ENCODE measurements at places on chromosomes 2 and 18. TPM values are rescaled to one million over a fixed set of nuclear protein-coding genes. Genes with fewer than 3 reads are reported as not detected.

The SPAST gene
- total RNA-seq = 14.1 TPM

The PLCD4 gene
- 5.1 TPM for total RNA-seq

The RAB6C gene
- 0.42 TPM for total RNA-seq

The CHRNG gene
- total RNA-seq = not detected

The ANKRD62 gene
- total RNA-seq = not detected

The LBX2 gene
- total RNA-seq = 1.7 TPM

The TBC1D8 gene
- total RNA-seq = 22.0 TPM

The SLC66A3 gene
- 61.2 TPM for total RNA-seq

The HOXD4 gene
- 2.9 TPM for total RNA-seq

- no peak for DNase-seq
- H3K4me3 ChIP-seq = no peak overlapping the region
- no peaks in the 10 kb centered on the region for H3K4me1 ChIP-seq
- H3K27me3 ChIP-seq = no peaks in the 10 kb centered on the region
- H3K27ac ChIP-seq = no peak overlapping the region
These were observed 43.3 kb upstream of the FN1 start for GRCh38 chr2:215479121-215479520.

DNA sequence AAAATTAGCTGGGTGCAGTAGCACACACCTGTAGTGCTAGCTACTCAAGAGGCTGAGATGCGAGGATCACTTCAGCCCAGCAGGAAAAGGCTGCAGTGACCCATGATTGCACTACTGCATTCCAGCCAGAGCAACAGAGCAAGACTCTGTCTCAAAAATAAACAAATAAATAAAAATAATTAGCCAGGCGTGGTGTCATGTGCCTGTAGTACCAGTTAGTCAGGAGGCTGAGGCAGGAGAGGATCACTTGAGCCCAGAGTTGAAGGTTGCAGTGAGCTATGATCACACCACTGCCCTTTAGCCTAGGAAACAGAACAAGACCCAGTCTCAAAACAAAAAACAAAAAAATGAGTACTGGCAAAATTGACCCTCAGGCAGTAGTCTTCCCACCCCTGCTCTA, 61.9 kb upstream of the PPP1CB start:
- no peaks in the 10 kb centered on the region for H3K27me3 ChIP-seq
- H3K27ac ChIP-seq = no peak overlapping the region
- no peaks in the 10 kb centered on the region for H3K36me3 ChIP-seq
- peaks cover 24% of the 10 kb centered on the region for H3K4me1 ChIP-seq
- DNase-seq = no peak
- no peak overlapping the region for H3K4me3 ChIP-seq

- H3K36me3 ChIP-seq = no peaks in the 10 kb centered on the region
- no peak for DNase-seq
- H3K4me1 ChIP-seq = peaks cover 12% of the 10 kb centered on the region
- H3K27me3 ChIP-seq = no peaks in the 10 kb centered on the region
- H3K27ac ChIP-seq = no peak overlapping the region
These were observed 99.3 kb upstream of the FZD5 start for GRCh38 chr2:207868855-207869596.

DNA sequence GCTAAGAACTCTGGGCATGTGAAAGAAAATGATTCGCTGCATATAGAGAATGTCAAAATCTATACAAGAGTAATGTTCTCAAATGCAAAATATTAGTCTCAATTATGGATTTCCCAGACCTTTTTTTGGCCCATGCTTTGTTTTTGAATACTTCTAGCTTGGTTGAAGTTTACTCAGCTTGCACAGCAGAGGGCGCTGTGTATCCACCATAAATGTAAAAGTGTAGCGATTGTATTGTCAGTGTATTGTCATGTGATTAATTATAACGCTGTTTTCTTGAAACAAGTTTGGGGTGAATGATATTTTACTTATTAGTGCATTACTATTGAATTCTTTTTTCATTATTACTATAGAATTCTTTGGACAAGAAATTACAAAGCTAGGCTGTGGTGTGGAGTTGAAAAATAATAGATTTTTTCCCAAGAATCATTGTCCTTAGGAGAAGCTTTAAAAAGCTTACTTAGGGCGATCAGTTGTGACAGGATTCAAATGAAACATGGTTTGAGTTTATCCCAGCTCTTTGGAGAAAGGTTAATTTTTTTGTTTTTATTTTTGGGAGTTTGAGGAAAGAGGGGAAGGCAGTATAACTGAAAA, 98.3 kb downstream of the PIK3C3 start:
- H3K27me3 ChIP-seq = no peaks in the 10 kb centered on the region
- no peaks in the 10 kb centered on the region for H3K4me1 ChIP-seq
- no peak overlapping the region for H3K4me3 ChIP-seq
- no peak for DNase-seq

- peaks cover 10% of the 10 kb centered on the region for H3K27me3 ChIP-seq
- H3K27ac ChIP-seq = no peak overlapping the region
- H3K4me1 ChIP-seq = peaks cover 42% of the 10 kb centered on the region
- H3K36me3 ChIP-seq = no peaks in the 10 kb centered on the region
These were observed 1.4 kb upstream of the IHH start for GRCh38 chr2:219062081-219062480.

- no peaks in the 10 kb centered on the region for H3K4me1 ChIP-seq
- H3K4me3 ChIP-seq = no peak overlapping the region
- H3K27ac ChIP-seq = no peak overlapping the region
- DNase-seq = no peak
These were observed 633.0 kb upstream of the TMEFF2 start for GRCh38 chr2:192827735-192828134.

DNA sequence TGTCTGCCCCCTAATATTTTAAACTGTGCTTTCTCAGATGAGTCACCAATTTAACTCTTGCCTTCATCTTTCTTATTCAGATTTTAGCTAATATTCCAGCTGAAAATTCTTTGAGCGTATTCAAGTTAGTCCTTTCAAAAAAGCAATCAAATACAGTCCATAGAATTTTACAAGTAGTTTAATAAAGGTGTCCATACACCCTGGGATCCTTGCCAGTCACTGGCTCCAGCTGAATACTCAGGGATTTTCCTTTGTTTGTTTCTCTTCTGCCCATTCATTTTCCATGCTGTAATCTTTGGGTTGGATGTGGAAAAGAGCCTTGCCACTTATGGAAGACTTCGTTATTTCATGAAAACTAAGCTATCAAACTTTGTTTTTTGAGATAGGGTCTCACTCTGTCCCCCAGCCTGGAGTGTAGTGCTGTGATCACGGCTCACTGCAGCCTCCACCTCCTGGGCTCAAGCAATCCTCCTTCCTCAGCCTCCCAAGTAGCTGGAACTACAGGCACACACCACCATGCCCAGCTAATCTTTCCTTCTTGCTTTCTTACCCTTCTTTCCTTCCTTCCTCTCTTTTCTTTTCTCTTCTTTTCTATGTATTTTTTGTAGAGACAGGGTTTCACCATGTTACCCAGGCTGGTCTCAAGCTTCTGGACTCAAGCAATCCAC, 34.0 kb downstream of the VSNL1 start:
- no peak overlapping the region for H3K27ac ChIP-seq
- no peak overlapping the region for H3K4me3 ChIP-seq
- H3K27me3 ChIP-seq = no peaks in the 10 kb centered on the region
- no peaks in the 10 kb centered on the region for H3K36me3 ChIP-seq

DNA sequence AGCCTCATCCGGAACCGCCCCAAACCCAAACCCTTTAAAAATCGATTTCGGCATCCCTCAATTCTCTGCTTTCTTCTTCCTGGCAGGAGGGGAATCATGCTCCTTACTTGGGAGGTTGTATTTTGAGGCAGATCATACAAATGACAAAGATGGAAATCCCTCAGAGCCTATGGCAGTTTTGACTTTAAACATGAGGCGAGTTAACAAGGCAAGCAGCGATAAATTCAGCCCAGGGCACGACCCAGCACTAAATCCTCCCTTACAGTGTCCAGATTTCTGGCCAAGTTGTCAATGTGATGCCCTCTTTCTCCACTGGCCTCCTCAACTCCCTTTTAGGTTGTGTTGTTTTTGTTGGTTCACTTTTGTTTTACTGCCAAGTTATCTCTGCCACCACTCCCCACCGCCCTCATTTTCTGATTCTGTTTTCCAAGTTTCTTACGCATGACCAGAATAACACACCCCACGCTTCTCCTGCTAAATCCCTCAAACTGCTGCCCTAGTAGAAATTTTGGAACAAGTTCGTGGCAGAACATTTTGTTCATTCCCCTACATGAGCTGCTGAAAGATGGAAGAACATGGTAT, 68.3 kb downstream of the CTAGE1 start:
- peaks cover 46% of the 10 kb centered on the region for H3K4me1 ChIP-seq
- H3K4me3 ChIP-seq = peak overlapping the region; percentile 61
- H3K27ac ChIP-seq = peak overlapping the region; percentile 50
- peak; percentile 62 for DNase-seq
- H3K36me3 ChIP-seq = no peaks in the 10 kb centered on the region

DNA sequence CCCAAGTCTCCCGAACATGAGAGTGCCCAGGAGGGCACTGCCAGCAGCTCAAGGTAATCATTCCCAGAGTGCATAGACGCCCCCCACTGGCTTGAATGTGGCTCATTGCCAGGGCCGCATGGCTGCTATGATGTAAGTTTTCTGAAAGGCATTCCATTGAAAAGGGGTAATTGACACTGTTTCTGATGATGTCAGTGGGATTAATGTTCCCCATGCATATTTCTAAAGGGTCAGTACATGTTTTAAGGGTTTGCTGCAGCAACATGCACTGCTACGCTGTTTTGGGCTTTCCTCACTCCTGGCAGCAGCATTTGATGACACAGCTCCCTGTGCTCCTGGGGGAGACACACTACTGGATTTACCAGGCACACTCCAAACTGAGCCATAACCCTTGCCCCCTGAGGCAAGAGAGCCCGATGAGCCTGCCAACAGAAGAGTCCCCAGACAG, 36.7 kb downstream of the KIAA2012 start:
- peaks cover 3% of the 10 kb centered on the region for H3K4me1 ChIP-seq
- H3K36me3 ChIP-seq = no peaks in the 10 kb centered on the region
- H3K27ac ChIP-seq = no peak overlapping the region
- H3K4me3 ChIP-seq = no peak overlapping the region
- H3K27me3 ChIP-seq = no peaks in the 10 kb centered on the region

DNA sequence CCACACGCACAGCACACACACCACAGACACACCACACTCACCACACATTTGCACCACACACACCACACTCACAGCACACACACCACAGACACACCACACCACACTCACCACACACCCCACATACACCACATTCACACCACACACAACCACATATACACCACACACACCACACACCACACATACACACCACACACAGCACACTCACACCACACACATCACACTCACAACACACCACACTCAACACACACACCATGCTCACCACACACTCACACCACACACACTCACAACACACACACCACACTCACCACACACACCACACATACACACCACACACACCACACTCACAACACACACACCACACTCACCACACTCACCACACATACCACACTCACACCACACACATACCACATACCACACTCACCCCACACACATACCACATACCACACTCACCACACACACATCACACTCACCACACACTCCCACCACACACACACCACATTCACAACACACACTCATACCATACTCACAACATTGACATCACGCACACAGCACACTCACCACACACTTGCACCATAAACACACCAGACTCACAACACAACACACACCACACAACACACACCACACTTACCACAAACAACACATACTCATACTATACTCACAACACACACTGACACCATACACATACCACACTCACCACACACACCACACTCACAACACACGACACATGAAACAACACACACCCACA, 60.0 kb downstream of the SDC1 start:
- no peaks in the 10 kb centered on the region for H3K4me1 ChIP-seq
- no peak for DNase-seq
- H3K4me3 ChIP-seq = no peak overlapping the region
- H3K27ac ChIP-seq = no peak overlapping the region

- H3K4me3 ChIP-seq = peak overlapping the region; percentile 59
- H3K27me3 ChIP-seq = peaks cover 48% of the 10 kb centered on the region
- peak overlapping the region; percentile 74 for H3K27ac ChIP-seq
- no peak for DNase-seq
- H3K36me3 ChIP-seq = no peaks in the 10 kb centered on the region
These were observed 280 bp upstream of the CYP1B1 start for GRCh38 chr2:38076152-38076709.

- H3K4me3 ChIP-seq = no peak overlapping the region
- H3K27ac ChIP-seq = no peak overlapping the region
- no peaks in the 10 kb centered on the region for H3K36me3 ChIP-seq
- no peaks in the 10 kb centered on the region for H3K27me3 ChIP-seq
These were observed 199.4 kb downstream of the ALPK2 start for GRCh38 chr18:58429442-58429841.

- no peaks in the 10 kb centered on the region for H3K36me3 ChIP-seq
- H3K4me1 ChIP-seq = no peaks in the 10 kb centered on the region
- no peak overlapping the region for H3K4me3 ChIP-seq
These were observed 56.7 kb downstream of the COL4A3 start for GRCh38 chr2:227221120-227221519.

GRCh38 chr2:39524756-39525635, 87.9 kb upstream of the MAP4K3 start:
- no peak for DNase-seq
- no peak overlapping the region for H3K4me3 ChIP-seq
- no peaks in the 10 kb centered on the region for H3K36me3 ChIP-seq
- H3K4me1 ChIP-seq = peaks cover 27% of the 10 kb centered on the region
- H3K27ac ChIP-seq = no peak overlapping the region
- H3K27me3 ChIP-seq = no peaks in the 10 kb centered on the region

DNA sequence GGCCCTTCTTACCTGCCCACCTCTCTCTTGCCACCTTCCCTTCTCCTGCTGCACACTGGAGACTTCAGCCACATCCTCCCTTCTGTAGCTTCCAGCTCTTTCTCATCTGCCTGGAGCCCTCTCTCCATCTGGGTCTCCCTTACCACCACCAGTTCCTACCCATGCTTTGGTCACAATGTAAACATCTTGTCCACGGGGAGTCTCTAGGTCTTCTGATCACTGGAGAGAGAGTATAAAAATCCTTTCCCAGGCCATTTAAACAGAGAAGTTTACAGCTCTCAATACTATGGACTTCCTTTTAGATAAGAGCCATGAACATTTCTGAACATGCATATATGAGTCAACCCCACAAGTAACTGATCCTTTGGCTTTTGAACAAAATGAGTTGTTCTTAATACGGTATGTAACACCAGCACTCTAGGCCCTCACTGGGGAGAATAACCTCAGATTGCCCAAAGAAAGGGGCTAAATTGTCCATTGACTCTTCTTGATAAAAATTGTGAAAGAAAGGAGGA, 5.8 kb downstream of the ARHGAP25 start:
- H3K4me1 ChIP-seq = no peaks in the 10 kb centered on the region
- no peaks in the 10 kb centered on the region for H3K27me3 ChIP-seq
- no peaks in the 10 kb centered on the region for H3K36me3 ChIP-seq
- peak; percentile 62 for DNase-seq

DNA sequence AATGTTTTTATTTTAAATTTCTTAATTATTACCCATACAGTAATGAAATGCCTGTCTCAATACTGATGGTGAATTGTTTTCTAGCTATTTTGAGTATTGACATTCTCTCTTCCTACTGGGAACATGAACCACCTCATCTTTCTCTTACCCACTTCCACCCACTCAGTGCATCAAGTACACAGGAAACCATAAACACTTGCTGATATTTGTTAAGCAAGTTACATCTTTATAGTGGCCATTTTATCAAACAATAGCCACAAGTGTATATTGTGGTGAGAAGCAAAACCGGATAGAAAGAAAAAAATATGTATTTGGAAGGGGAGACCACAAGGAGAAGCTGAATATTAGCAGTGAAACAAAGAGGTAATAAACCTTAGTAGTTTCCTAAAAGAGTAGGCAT, 368.1 kb upstream of the HNRNPA3 start:
- no peaks in the 10 kb centered on the region for H3K36me3 ChIP-seq
- H3K27ac ChIP-seq = no peak overlapping the region
- no peak for DNase-seq
- H3K4me3 ChIP-seq = no peak overlapping the region
- peaks cover 11% of the 10 kb centered on the region for H3K27me3 ChIP-seq

All from esophagus muscularis mucosa (tissue), 4 donors.